ENCODE measurements at places on chromosomes 6 and 20.

GRCh38 chr6:118889163-118889562 is 4.8 kb upstream of the ASF1A start:
- DNase-seq, result no peak

DNA sequence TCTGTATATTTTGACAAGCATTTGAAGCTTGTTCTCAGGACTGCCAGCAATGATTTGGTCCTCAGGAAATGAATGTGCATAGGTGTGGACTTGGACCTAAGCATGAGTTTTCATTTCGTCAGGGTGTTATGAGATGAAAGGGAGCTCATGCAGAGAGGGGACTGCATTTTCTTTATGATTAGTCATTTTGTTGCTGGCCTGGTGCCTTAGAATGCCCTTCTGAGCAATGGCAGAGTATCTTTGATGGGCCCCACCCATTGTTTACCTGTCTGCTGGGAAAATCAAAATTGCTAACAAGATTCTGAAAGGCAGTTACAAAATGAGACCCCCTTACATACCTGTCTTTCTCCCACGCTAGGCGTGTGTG is 51.5 kb upstream of the MTHFD1L start:
- peak; percentile 84 for DNase-seq

DNA sequence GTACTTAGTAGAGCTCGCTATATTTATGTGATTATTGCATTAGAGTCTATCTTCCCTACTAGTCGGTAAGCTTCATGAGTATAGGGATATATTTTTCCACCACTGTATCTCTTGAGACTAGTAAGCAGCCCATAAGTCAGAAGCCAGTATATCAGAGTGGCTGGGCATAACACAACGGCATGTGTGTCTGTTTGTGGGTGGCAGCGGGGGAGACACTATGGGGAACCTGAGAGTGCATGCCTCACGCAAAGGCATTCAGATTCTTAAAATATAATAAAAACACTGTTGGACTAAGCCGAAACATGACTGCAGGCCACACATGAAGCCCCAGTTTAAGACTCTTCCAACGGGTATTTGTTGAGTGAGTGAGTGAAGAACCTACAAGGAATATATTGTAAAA is 8.0 kb downstream of the KCNS1 start:
- DNase-seq, result no peak

DNA sequence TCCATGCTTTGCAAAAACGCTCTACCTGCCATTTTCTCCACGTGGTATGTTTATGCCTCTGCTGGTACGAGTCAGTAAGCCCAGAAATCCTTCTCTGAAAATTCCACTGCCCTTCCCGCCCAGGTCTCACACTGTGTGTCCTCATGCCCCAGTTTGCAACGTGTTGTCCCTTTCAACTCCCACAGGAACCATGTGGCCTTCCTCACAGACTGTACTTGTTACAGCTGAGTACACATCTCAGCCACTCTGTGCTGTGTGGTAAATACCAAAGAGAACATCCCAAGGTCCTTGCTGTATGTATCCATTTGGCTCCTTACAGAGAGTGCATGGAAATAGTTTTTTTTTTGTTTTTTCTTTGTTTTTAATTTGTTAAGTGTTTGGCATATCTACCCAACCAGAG is 56.9 kb downstream of the RTN4IP1 start:
- no peak for DNase-seq

DNA sequence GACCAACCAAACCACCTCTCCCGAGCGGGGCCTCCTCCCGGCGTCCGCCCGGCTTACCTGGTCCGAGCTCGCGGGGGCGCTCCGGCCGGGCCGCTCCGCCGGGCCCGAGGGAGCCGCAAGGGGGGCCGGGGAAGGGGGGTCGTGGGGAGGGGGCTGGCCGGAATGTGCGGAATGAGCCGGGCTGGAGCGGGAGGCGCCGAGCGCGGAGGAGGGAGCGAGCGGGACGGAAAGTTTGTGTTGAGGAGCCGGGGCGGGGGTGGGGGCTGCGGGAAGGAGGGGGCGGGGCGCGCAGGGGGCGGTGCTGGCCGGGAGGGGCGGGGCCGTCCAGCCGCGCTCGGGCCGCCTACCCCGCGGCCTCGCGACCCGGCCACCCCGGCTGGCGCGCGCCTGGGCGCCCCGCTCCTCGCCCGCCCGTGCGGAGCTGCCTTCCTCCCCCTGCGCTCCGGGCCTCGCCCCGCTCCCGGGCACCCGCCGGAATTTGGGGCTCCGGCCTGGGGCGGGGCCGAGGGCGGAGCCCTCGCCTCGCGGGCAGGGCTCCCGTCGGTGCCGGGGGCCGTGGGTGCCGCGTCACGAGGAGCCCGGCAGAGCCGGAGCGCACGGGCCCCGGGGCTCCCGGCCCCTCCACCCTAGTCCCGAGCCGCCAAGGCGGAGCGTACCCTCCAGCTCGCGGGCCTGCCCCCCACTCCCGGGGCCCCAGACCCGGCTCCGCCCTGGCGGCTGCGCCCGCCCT is at the start of gene TEAD3:
Gene TEAD3, minus strand, starts transcription at position 239 of the 730 bp plus-strand sequence.
- peak; percentile 31 for DNase-seq

GRCh38 chr6:121765060-121765459 is 329.6 kb downstream of the GJA1 start:
- no peak for DNase-seq

DNA sequence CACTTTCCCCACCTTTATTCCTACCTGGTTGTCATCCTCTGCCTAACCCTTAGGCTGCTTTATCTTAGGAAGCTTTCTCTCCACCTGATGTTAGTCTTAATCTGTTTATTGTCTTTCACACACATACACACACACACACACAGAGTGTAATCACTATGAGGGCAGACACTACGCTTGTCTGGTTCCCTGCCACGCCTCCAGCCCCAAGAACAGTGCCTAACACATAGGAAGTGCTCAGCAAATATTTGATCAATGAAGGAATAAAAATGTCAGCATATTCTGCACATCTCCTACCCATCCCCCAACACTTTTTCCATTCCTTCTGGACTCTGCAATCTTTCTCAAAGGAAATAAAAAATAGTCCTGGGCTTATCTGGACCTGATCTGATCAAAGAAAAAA is 51.1 kb upstream of the NFATC2 start:
- DNase-seq, result no peak

DNA sequence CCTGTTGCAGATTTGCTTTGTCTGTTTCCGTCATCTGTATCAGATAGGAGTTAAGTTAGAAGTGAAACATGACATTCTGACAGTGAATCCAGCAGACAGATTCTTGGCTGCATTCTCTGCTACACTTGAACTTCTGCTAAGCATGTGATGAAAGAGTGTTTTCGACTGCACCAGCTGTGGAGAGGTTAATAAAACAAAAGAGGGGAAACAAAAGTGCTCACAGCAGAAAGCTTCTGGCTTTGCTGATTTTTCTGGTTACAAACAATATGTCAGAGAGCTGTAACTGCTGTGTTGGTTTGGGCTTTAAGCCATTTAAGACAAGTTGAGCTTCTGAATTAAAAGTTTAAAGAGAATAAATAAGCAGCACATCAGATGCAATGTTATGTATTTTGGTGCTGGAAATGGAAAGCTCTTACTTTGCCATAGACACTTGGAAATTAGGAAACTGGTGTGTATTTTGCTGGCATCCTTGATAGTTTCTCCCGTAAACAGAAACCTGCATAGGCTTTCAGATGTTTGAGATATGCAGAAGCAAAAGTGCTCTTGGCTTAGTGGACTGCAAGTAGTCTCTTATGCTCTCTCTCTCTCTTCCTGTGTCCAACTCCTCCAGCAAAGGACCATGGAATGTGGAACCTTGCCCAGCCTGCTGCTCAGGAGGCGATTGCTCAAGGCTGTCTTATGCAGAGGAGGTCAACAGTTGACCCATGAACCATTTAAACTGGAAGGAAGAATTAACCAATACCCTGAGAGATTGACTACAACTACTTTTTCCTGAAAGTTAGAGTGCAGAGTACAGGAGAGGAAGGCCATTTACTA is 104.9 kb downstream of the RPS12 start:
- no peak for DNase-seq

GRCh38 chr6:170035901-170036304 is 255.0 kb downstream of the DLL1 start:
- DNase-seq, result no peak

GRCh38 chr20:45377269-45377668 is 856 bp downstream of the TP53TG5 start:
- DNase-seq, result no peak

DNA sequence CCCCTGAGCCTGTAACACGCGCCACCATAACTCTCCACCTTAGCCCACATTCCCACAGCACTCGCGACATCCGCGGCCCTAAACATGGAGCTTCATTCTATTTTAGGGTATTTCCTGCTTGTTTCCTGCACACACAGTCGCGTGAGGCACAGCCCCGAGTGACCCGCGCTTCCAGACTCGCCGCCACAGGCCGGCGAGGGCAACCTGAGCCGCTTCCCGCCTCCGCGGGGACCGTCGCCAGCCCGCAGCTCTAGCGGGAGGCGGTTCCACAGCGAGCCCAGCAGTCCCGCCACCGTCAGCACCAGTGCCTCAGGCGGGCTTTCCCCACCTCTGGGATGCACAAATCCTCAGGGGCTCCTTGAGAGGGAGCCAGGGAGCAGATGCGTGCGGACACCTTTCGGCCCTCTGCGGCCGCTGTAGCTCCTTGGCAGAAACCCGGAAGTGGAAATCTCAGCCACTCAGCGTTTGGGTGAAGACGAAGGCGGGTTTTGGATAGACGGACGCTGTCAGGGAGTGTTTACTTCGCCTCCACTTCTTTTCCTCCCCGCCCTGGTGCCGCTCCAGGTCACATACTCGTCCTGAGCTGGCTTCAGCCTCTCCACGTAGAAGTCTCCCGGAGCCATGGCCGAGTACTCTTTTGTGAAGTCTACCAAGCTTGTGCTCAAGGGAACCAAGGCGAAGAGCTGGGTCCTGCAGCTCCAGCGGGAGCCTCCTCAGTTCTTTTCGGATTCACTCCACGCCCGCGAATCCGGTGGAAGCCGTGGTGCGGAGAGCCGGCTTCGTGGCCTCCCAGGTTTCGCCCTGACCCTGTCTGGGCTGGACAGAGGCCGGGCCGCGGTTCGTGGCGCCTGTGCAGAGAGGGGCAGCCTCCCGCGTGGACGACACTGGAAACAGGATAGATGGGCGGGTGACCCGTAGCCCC is 2177.4 kb upstream of the DEFB115 start:
- DNase-seq, result peak; percentile 85

GRCh38 chr6:42935322-42935721 is 6.0 kb downstream of the CNPY3 start:
- peak; percentile 42 for DNase-seq

DNA sequence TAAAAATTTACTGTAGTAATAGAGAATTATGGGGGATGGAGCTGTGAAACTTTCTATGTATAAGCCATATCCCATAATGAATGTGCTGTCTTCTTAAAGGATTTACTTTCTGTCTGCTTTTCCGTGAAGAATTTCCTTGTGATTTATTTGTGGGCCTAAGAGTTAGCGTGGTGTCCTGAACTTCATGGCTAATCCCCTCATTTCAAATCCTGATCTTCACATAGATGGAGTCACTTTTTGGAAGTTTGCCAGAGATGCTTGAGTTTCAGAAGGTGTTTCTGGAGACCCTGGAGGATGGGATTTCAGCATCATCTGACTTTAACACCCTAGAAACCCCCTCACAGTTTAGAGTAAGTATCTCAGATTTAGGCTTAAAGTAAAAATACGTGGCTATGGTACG is 19.4 kb upstream of the CLDN20 start:
- DNase-seq, result no peak

DNA sequence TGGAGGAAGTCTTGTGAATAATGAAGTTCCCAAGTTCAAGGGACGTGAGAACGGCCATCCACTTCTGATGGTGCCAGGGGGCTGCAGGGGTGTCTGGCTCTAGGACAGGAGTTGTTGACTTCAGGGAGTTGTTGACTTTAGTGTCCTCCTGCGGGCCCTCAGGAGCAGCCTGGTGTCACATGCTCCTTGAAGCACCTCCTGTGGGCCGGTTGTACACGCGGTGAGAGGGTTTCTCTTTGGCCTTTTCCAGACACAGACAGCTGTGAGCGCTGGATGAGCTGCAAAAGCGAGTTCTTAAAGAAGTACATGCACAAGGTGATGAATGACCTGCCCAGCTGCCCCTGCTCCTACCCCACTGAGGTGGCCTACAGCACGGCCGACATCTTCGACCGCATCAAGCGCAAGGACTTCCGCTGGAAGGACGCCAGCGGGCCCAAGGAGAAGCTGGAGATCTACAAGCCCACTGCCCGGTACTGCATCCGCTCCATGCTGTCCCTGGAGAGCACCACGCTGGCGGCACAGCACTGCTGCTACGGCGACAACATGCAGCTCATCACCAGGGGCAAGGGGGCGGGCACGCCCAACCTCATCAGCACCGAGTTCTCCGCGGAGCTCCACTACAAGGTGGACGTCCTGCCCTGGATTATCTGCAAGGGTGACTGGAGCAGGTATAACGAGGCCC is 77.8 kb downstream of the ISM1 start:
- no peak for DNase-seq

DNA sequence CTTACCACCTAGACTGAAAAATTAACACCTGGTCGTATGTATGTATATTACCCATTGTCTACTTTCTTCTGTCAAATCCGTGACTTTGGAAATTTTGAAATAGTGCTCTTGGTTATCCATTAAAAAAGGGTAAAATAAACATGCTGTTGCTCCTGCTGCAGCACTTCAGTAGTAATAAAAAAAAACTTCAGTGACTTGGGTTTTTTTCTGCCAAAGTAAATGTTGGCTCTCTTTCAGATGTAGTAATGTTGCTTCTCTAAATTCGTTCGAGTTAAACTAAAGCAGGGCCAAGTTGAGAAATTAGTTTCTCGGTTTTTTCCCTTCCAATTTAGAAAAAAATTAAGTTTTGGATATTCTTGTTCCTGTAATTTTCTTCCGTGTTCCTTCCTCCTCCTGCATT is 34.2 kb downstream of the JARID2 start:
- no peak for DNase-seq

- peak; percentile 33 for DNase-seq
Measured at GRCh38 chr20:5077761-5078387, 41.9 kb downstream of the PCNA start.

- no peak for DNase-seq
Measured at GRCh38 chr6:16850681-16851026, 89.4 kb upstream of the ATXN1 start.

DNA sequence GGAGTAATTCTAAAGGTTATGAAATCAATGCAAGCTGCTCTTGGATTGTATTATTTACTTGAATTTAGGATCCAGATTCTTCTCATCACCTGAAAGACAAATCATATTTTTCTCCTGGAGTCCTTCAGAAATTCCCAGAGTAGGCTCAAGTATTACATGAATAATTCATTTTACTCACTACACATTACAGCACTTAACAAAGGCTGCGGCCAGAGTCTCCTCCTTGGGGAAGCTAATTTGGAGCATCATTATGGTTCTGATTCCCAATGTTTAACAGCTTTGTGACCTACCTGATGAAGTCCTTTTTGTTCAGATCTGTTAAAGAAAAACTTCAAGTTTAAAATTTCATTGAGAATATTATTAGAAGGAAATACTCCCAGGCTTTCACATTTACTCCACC is 28.7 kb downstream of the GRIK2 start:
- no peak for DNase-seq

DNA sequence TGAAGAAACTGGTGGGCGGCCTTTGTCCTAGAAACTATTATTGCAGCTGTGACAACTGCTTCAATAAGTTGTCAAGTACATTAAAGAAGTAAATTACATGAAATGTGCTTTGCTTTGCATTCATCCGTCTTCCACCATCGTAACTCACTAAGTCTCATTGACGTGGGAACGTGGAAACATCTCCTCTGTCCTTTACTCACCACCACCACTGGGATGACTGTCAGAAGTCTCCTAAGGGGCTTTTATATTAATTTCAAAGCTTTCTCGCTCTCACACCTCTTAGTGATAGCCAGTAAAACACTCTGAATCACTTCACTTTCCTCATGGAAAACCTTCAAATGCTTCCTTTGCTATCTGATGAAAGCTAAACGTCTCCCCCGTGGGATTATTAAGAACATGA is 111.9 kb upstream of the SLC2A12 start:
- no peak for DNase-seq

GRCh38 chr20:34747479-34747878 is 43.3 kb downstream of the TP53INP2 start:
- DNase-seq, result peak; percentile 33

Measured in GM12865 (cell line).